CD4-positive, alpha-beta T cell treated with Interleukin-1 beta for 1 hour (primary cell): ENCODE measurements at places on chromosomes 5 and 9.
A peak's percentile ranks its signal among the peaks of the same experiment; 100 is the strongest.

- DNase-seq: no peak
Measured at GRCh38 chr5:58761407-58761806, 178.5 kb downstream of the RAB3C start.

DNA sequence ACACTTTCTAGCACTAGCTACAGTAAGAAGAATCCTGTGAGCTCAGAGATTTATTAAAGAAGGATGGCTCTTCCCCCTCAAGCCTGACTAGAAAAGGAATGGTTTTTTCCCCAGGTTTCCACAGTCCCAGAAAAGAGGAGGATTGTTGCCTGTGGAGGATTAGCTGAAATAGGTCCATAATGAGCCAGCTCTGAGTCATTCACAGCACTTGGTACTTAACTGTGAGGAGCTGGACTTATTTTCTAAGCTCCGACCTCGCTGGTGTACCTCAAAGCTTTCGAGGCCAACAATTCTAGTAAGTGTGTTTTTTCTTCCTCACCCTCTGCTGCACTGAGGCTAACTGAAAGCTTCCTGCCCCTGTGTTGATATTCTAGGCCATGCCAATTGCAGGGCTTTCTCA lies 222.5 kb upstream of the IL12B start:
- DNase-seq: no peak

- no peak for DNase-seq
Measured at GRCh38 chr5:57598756-57599155, 116.1 kb upstream of the ACTBL2 start.

DNA sequence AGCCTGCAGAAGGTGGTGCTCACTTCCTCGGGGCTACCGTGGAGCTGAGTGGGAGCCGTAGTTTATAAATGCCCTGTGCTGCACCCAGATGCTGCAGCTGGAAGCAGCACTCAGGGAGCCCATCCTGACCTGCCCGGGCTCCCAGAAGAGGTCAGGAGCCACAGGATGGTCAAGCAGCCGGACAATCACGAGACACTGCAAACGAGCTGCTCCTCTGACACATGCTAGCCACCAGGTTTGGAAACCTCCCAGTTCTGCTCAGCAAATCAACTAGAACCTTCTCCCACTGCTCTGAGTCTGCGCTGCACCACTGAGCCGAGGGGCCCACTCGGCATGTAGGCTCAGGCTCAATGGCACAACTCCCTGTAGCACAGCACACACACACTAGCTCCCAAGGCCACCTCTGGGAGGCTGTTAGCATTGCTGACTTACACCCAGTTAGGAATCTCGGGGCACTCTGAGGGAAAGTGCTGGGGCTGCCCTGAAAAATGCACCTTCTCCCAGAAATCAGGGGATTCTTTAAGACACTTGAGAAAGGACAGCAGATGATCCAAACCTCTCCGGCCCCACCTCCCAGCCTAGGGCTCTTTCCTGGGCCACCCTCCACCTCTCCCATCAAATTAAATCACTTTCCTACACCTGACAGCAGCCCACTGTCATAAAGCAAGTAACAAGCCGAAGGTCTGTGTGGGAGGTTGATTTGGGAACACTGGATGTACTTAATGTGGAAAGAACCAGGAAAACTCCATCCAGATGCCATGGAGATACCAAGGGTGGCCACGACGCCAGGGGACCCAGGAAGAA lies 59.1 kb downstream of the PSMB7 start:
- DNase-seq: no peak

- no peak for DNase-seq
Measured at GRCh38 chr5:52356311-52356918, 431.3 kb upstream of the ITGA1 start.

GRCh38 chr5:132436936-132437335 lies 53.6 kb downstream of the IRF1 start:
- DNase-seq: no peak

DNA sequence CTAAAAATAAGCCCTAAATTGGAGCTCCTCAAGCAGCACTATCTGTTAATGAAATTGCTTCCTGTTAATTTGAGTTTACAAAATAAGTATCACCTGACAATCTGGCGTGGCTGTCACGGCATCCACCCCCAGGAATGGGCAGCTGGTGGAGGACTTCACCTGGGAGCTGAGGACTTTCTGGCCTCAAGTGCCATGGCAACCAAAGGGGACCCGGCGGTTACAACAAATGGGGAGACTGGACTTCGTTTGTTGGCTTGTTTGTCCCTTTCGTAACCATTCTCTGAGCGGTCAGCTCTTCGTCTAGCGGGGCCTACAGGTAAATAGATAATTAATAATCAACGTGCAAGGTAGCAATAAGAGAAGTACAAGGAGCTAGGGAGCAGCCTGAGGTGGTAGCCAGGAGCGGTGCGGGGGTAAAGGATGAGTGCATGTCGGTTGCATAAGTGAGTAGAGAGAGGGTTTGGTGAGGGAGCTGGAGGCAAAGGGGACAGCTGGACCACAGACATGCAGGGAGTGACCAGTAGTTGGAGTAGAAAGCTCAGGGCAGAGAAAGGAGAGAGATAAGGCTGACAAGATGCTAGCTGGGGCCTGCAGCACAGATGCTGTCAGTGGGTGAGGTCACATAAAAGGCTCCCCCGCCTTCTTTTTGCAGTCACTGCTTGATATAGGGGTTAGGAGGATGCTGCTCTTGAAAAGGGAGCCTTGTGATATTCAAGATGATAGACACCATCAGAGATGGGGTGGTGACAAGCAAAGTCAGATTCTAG lies 62.5 kb downstream of the HSPA4 start:
- DNase-seq: no peak

DNA sequence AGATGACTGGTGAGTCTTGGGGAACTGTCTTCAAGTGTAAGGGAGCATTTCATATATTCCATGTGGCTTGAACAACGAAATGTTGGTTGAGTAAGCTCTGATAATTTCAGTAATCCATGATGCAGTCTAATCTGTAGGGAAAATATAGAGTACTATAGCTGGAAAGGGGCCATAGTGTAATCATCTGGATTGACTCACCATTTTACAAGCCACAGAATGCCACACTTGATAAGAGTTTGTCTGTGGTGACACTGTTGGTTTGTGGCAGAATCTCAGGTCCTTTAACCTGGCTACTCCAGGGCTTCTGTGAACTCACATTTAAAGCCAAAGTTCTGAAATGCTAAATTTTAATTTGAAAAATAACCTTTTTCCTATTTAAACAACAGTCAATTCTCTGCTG lies 16.3 kb upstream of the MAML1 start:
- no peak for DNase-seq

DNA sequence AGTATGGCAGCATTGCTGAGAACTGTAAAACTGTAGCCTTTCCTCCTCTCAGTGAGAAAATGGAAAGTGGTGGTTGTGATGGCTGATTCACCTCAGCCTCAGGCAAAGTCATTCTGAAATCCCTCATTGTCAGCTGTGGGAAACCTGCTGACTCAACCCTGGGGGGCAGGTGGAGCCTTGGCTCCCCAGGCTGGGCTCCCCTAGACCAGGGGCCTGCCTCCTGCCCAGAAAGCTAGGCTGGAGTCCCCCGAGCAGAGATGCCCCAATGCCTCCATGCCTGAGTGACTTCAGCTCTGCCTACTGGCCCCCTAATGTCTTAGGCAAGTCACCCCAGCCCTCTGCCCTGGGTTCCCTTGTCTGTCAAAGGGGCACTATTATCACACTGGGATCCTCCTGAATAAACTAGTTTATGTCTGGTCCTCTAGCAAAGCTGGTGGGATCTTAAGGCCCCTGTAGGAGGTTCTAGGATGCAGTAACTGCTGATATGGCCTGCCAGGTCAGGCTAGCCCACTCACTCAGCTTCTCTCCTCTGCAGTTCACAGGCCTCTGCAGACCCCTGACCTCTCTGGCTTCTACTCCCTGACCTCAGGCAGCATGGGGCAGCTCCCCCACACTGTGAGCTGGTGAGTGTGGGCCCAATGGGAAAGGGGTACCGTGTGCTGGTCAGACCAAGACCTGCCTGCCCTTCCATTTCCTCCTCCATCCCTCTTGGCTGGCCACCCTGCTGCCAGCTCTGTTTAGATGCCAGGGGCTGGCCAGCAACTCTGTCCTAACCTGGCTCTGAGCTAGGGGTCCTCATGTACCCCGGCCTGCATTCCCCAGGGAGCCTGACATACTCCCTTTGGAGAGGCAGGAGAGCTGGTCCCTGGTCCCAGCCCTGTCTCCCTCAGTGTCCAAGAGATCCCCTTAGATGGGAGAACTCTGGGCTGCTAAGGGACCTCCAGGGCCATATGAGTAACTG lies 24.2 kb downstream of the TCF7 start:
- no peak for DNase-seq

- no peak for DNase-seq
Measured at GRCh38 chr5:132100672-132101261, 27.2 kb downstream of the CSF2 start.

DNA sequence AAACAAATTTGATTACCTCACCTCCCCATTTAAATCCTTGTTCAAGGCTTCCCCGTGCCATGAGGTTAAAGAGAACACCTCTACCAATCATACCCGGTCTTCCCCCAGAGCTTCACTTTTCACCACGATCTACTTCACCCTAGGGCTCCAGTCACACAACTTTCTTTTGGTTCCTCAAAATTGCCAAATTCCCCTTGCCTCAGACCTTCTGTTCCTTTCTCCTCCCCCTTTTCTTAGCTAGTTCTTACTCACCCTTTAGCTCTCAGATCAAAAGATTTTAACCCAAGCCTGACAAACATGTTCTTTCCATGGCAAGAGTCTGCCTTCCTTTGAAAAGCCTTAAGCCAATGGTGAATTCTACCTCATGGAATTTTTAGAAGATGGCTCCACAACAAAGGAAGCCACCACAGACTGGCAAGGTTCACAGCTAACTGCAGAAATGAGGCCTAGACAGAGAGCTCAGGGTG lies 56.7 kb downstream of the MAPKAP1 start:
- peak; percentile 17 for DNase-seq

- DNase-seq: no peak
Measured at GRCh38 chr5:14467886-14468285, 113.7 kb upstream of the OTULINL start.

GRCh38 chr9:109092051-109092580 lies 27.6 kb downstream of the TMEM245 start:
- DNase-seq: no peak

DNA sequence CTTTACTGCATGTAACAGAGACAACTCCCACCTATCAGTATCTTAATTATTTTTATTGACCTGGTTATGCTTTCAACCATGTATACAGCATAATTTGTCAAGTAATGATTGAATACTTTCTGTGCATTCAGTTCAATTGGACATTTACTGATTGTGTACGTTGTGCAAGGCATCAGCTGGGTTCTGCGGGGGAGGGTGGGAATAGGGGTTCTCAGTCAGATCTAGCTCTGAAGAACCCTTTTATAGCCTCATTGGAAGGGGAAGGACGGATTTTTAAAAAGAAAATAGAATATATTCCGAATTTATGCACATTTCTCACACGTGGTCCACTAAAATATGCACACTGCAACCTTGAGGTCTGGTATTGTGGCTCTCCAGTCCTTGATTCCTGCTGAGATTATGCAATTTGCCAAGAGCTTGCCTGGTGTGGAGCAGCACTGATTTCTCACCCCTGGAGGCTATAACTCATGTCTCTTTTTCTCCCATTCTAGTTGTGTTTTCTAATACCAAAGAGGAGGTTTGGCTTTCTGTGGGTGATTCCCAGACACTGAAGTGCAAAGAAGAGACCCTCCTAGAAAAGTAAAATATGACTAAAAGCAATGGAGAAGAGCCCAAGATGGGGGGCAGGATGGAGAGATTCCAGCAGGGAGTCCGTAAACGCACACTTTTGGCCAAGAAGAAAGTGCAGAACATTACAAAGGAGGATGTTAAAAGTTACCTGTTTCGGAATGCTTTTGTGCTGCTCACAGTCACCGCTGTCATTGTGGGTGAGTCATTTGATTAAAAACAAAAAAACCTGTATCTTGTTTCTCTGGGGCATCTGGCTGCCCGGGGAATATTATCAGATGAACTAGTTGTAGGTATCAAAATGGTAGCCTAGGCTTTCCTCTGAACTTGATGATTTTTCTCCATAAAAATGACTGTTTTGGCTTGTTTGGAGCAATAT lies 1.7 kb downstream of the SLC1A3 start:
- no peak for DNase-seq

DNA sequence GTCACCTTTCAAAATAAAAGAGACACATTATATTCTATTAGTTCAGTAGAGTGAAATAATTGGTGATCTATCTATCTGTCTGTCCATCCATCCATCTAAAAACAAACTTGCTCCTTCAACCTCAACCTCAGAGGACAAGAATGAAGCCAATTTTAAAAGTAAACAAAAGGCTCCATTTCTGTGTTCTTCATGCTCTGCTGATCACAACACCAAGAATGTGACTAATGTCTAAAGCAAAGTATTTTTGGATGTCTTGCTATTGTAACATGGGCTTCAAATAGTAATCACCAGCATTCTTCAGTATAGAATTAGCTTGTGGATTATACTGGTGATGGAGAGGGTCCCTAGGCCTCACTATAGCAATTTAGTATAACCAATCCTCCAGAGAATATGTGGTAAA lies 1304.4 kb downstream of the MAT2B start:
- DNase-seq: no peak
